ELF-1 (cell line): ENCODE measurements at places on chromosomes 3 and 15.
A peak's percentile ranks its signal among the peaks of the same experiment; 100 is the strongest.

GRCh38 chr3:45199837-45200648, 26.0 kb downstream of the TMEM158 start:
- peak; percentile 83 for DNase-seq

- no peak for DNase-seq
Observed at GRCh38 chr3:105103139-105103538, 263.6 kb upstream of the ALCAM start.

DNA sequence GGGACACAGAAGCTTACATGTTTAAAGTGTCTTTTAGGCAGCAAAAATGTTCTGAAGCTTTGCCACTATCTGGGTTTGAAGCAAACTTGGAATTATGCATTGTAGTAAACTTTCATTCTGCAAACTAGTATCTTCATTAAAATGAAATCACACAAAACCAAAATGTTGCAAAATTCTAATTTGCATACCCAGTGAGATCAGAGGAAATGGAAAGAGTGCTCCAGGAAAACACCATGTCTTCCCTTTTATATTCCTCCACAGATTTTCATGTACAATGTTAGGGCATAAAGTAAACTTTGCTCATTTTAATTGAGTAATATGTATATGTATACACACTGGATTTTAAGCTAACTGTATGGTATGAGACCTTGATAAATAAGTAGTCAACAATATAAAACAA, 23.9 kb downstream of the ANO10 start:
- DNase-seq = no peak

- no peak for DNase-seq
Observed at GRCh38 chr15:59825901-59826300, 136.8 kb upstream of the BNIP2 start.

DNA sequence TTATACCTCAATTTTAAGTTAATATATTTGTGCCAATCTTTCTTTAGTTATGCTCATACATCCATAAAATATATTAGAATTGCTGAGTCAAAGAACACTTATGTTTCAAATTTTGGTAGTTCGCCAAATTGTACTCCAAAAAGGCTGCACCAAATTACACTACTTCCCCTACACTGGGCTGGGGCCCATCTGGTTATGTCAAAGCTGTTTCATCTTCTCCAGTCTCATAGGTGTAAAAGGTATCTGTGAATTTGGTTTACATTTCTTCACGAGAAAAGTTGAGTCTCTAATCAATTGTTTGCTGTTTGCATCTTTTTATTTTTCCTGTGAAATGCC, 706 bp downstream of the FSIP1 start:
- no peak for DNase-seq

- DNase-seq = no peak
Observed at GRCh38 chr15:100042558-100042957, 299.2 kb downstream of the ADAMTS17 start.

DNA sequence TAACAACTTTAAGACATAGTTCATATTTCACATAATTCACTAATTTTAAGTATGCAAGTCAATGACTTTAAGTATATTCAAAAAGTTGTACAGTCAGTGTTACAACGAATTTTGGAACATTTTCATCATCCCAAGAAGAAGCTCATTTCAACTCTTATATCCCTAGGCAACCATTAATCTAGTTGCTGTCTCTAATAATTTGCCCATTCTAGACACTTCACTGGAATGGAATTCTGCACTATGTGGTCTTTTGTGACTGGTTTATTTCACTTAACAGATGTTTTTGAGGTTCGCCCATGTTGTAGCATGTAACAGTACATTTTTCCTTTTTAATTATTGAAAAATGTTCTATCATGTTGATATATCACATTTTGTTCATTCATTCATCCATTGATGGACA, 104.2 kb upstream of the SPRED1 start:
- no peak for DNase-seq

GRCh38 chr3:74415731-74416130, 198.7 kb downstream of the CNTN3 start:
- DNase-seq = no peak

DNA sequence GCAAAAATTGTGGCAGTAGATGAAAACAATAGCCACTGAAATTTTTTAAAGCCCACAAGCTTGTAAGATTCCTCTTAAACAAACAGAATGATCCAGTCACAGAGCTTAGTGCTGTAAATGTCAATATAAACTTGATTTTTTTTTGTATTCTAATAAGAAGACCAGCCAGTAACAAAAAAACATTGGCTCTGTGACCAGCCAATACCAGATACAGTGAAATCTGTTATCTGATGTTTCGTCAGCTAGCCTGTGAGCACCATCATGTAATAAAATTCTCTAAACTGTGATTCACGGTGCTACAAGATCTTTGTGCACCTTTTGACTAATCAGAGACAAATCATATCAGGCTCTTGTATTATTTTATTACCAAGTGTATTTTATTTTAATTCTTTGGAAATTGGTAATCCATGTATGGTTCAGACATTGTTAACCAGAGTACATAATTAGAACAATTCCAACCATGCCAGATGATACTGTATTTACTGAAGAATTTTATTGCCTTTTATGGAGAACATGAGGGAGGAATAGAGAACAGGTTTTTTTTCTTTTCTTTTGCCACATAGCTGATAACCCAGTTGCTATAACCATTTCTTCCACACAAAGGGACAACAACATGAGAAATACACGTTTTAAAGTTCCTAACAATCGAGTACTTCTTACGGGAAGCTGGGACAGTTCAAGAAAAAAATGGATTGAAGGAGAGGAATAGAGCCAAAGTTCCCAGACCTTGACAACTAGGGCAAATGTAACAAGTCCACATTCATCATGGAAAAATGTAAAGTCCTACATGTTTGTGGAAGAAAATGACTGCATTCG, 71.9 kb downstream of the FILIP1L start:
- no peak for DNase-seq

- peak; percentile 54 for DNase-seq
Observed at GRCh38 chr15:39642011-39642640, 61.2 kb downstream of the THBS1 start.

DNA sequence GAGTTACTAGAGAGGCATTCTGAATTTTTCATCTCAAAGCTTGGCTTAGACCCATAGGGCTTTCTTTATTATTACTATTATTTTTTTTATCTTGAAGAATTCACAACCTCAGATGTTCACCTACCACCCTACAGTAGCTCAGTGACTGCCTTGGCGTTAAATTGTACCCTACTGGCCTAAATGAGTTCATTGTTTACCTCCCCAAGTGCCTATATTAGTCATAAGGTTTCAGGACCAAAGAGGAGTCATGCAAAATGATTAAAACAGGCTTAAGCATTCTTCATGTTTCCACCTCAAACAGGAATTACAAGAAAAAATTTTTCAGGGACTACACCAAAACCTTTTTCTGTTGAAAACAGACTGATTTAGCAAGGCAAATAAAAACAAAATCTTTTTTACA, 751.5 kb downstream of the SQOR start:
- no peak for DNase-seq

DNA sequence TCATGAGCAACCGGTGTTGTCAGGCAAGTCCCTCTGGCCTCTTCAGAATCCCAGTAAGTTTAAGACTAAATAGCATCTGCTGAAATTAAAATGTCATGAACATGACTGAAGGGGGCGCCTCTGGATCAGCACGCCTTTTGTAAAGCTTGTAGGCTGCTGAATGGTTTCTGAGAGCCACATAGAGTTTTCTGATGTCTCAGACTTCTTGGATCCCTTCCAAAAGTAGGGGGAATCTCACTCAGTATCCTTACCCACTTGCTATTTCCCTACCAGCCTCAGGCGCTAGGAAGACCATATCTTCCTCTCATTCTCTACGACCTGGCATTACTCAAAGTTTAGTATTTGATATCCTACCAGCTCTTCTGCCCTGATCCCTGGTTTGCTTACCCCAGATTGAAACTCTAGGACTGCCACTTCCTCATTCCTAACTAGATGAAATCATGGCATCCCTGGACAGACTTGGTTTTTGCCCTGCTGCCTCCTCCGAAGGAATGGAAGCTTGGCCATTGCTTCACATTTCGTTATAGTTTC, 62.7 kb upstream of the CD47 start:
- peak; percentile 61 for DNase-seq

DNA sequence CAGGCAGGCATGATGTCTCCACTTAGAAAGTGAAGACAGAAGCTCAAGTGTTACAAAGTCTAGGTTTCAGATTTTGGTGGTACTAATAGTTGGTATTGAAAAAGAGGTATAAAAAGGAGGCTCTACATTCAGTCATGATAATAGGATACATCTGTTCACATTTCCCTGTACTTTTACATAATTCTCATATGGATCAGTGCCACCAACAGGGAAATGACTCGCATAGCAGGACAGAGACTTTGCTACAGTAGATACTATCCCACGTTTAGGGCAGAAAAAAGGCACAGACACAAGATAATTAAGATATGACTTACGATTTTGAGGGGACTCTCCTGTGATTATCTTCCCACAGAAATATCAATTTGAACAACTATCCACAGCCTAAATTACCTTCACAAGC, 1062.9 kb upstream of the EPHA6 start:
- no peak for DNase-seq

GRCh38 chr3:127556565-127556964, 34.0 kb downstream of the TPRA1 start:
- DNase-seq = no peak

DNA sequence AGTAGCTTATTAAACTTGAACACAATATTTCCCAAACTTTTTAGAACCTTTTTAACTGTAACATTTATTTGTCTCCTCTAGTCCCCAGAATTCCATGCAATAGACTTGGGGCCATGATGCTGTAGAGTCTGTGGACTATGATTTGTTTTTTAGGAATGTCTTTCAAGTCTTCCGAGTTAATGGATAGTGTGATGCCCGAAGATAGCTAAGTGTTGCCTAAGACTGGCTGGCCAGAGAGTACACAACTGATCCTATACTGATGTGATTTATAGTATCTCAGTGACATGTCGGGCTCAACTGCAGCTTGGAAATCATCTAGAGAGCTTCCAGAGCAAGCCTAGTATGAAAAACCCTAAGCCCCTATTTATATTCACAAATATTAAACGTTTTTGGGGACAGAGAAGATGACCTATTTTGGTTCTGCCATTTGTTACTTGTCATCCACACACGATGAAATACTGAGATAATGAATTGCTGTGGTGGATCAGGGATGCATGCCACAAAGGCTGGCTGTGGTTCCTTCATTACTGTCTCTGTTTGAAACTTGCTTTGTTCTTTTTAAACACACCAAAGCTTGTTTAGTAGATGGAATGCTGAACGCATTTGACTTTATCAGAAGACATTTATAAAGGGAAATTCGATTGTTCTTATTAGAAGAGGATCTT, 507.4 kb downstream of the TAFA4 start:
- no peak for DNase-seq

- DNase-seq = no peak
Observed at GRCh38 chr3:186368717-186369116, 6.7 kb upstream of the DGKG start.

- DNase-seq = no peak
Observed at GRCh38 chr15:93848490-93848889, 382.9 kb upstream of the MCTP2 start.

DNA sequence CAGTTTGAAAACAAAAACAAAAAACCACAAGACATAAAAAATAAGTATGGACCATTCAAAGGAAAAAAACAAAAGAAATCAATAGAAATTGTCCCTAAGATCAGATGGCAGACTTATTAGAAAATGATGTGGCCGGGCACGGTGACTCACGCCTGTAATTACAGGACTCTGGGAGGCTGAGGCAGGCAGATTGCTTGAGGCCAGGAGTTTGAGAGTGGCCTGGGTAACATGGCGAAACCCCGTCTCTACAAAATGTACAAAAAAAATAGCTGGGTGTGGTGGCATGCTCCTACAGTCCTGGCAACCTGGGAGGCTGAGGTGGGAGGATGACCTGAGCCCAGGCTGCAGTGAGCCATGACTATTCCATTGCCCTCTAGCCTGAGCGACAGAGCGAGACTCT, 16.6 kb downstream of the SPCS1 start:
- DNase-seq = no peak

DNA sequence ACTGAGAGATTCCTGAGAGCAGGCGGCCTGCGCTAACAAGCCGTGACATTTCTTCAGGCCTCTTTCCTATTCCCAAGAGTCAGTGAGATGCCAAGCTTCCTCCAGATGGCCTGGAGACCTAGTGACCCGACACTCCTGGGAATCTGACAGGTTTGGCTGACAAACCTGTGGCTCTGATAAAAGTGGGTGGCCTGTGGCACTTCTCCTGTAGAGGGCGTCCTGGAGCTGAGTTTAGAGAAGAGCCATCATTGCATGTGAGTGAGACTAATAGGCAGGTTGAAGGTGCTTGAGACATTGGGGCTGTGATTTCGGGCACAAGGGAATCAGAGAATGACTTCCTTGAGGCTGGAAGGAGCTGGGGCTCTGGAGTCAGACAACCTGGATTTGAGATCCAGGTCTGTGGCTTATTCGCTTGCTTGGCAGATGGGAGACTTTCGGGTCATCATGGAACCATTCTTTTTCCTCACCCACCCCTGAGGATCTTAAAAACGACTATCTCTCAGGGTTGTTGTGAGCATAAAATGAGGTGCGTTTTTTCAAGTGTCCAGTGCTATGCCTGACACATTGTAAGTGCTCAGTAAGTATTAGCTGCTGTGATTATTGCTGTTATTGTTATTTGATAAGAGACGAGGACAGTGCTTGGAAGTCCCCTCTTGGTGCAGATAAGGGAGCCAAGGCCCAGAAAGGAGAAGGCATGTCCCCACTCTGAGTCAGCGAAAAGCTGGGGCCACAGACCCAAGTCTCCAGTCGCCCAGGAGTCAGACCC, 77.2 kb downstream of the SCN10A start:
- peak; percentile 90 for DNase-seq

DNA sequence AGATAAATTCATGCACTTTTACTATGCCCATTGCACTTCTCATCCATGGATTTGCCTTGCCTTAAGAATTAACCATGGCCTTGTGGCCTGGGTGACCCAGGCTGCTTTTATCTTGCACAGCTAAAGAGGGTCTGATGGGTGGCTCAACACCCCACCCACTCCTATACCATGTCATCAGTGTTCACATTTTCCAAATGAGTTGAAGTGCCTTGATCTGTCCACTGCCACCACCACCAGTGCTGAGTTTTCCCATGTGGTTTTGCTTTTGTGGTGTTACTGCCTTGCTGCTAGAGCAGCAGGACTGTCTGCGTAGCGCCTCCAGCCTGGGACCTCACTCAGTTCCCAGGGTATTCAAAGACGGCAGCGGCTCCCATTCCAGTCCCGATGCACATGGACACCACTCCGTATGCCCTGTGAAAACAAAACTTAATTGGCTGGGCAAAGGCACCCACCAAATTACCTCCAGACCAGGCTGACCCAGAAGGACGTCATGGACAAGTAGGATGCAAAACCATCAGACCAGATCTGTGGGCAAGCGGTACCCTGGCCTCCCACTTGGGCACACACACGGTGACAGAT, 14.1 kb downstream of the ACAA1 start:
- no peak for DNase-seq

DNA sequence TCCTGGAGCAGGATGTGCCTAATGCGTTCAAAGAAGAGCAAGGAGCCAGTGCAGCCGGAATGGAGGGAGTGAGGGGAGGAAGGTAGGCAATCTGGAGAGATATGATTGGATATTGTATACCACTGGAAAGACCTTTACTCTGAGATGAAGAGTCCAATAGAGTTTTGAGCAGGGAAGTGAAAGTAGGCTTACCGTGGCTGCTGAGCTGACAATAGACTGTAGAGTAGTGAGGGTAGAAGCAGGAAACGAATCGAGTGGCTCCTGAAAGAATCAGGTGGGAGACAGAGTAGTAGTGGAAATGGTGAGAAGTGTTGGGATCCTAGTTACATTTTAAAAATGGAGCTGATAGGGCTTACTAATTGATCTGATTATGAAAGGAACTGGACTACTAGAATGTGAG, 51.8 kb upstream of the NUDT16 start:
- no peak for DNase-seq
